ENCODE measurements at places on chromosomes 1 and 21. TPM values are rescaled to one million over a fixed set of nuclear protein-coding genes. Genes with fewer than 3 reads are reported as not detected.

Gene RHBDL2
- total RNA-seq: 3.8 TPM

Gene PRAMEF15
- not detected for total RNA-seq

Gene FAM72A
- 1.8 TPM for total RNA-seq

Gene ILDR2
- total RNA-seq: 0.11 TPM

Gene SHE
- 2.7 TPM for total RNA-seq

Gene FHAD1
- 0.11 TPM for total RNA-seq

Gene IL22RA1
- 0.11 TPM for total RNA-seq

Gene KRTAP19-3
- total RNA-seq: not detected

Gene ESRRG
- total RNA-seq: not detected

Gene CDA
- total RNA-seq: 10.1 TPM

Gene UBQLN4
- 12.3 TPM for total RNA-seq

Gene SLC6A9
- total RNA-seq: 9.0 TPM

Gene PLEKHA6
- 1.6 TPM for total RNA-seq

All from articular chondrocyte of knee joint (primary cell).